NCI-H1092 treated with DMSO at 0.1 percent for 48 hours (cell line): ENCODE measurements at places on chromosomes 2 and 18.

GRCh38 chr2:54318821-54319220, 62.8 kb upstream of the TSPYL6 start:
- no peak for DNase-seq

GRCh38 chr2:20514596-20515269, 67.9 kb downstream of the RHOB start:
- no peak for DNase-seq

DNA sequence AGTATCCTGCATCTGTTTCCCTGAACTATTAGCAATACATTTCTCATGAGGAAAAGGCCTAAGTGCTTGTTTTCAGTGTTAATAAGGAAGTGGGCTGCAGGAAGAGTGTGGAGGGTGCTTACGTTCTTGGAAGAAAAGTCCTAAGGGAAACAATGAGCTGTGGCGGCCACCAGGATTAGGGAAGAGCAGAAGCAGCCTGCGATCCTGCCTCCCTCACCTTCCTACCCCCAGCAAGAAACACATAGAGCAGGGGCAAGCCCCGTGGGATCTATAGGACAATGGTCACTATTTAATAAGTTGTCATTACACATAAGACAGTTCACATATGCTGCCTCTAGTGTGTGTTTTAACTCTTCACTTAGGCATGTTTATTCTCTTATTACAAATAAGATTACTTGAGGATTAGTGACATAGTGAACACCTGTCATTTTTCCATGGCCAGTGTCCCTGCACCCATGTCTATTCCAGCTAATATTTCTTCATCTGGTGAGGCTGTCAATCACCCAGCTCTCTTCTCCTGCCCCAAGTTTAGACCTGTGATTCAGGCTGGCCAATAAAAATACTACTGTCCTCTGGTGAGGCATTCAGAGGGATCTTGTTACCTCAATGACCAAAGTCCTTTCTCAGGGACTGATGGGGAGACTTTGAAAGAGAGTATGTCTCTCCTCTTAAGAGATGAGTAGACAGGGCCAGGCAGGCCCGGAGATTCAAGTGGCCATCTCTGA, 510.9 kb upstream of the CELF4 start:
- DNase-seq = no peak

DNA sequence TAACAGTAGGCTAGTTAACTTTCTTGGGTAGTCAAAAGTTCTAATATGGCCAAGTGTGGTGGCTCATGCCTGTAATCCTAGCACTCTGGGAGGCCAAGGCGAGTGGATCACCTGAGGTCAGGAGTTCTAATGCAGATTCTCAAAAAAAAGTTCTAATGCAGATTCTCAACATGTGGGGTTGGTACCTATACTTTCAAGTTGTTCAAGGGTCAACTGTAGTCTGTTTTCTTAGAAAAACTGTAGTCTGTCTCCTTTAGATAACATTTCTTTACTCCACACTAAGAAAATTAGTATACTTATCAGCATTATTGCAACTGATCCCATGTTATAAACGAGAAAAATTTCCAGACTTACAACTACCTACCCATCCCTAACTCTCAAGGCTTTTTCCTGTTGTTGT, 16.6 kb downstream of the INO80D start:
- DNase-seq = no peak

- peak; percentile 6 for DNase-seq
These were observed 195.4 kb downstream of the FAM210A start for GRCh38 chr18:13530879-13531387.

DNA sequence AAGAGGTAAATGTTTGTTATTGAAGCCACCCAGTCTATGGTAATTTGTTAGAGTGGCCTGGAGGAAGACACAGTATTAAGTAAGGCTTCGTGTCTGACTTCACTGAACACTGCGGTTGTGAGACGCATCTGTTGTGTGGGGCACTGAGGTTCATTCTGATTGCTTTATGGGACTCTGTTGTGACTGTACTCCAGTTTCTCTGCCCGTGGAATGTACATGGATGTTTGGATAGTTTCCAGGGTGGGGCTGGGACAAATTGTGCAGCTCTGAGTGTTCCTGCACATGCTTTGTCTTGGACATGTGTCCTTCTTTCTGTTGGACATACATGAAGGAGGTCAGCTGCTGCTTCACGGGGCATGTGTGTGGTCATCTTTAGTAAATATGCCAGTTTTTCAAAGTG, 58.6 kb downstream of the ODC1 start:
- DNase-seq = no peak

- no peak for DNase-seq
These were observed 28.6 kb downstream of the IGFBP2 start for GRCh38 chr2:216661639-216662375.

- no peak for DNase-seq
These were observed 125.2 kb upstream of the GAREM1 start for GRCh38 chr18:32595832-32596231.

DNA sequence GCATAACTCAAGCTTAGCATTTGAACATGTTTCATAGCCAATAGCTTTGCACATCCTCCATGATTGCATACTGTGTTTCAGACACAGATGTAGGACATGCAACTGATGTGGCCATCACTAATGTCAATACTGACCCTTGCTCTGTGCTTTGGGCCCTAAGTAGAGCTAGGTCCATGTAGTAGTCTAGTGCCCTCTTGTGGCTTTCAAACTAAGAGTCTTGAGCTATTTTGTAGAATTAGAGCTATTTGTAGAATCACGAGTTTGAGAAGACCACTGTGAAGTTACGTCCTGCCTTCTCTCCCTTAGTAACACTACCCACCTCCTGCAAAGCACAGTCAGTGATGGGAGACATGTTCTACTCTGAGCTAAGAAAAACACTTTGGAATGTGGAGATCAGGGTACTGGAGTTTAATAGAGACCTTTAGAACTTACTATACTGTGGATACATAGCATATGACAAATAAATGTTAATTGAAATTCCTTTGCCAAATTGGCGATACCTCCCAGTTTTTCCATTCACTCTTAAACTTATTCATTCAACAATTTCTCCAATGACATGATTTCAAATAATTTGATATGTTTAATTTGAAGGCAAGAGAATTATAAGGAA, 306.5 kb upstream of the TNP1 start:
- peak; percentile 69 for DNase-seq

- no peak for DNase-seq
These were observed 35.7 kb upstream of the SLC8A1 start for GRCh38 chr2:40487602-40488001.

GRCh38 chr2:20771299-20771698, 51.6 kb downstream of the LDAH start:
- DNase-seq = no peak

DNA sequence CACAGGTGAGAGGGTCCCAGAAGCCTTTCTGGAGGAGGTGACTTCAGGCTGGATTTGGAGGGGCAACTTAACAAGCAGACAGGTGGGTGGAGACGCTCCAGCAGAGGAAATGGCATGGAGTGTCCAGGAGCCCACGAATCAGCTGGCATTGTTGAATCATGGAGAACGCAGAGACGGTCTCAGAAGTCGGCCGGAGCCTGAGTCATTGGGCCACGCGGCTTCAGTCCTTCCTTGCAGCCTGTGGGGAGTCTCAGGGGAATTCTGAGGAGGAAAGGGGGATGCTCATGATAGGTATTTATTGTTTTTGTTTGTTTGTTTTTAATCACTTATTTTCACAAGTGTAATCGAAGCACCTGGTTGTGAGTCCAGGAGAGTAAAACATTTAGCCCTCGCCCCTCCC, 184.6 kb upstream of the HDAC4 start:
- DNase-seq = no peak

DNA sequence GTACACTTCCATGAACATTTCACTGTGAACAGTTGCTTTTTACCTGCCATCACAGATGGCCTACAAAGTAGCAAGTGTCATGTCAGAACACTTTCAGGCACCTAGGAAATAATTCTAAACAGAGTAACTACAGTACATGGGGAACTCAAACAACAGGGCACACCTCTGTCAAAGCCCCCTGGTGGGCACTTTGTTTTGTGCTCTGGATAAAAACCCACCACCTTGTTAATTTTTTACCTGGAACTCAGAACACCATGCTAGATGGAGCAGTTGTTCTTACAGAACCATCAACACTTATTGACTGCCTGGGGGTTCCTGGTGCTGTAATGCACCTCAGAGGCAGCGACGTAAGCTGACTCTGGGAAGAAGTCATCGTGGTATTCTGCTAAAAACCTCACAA, 2.3 kb downstream of the MSL3B start:
- no peak for DNase-seq

GRCh38 chr2:131140581-131140980, 35.4 kb downstream of the PLEKHB2 start:
- no peak for DNase-seq

DNA sequence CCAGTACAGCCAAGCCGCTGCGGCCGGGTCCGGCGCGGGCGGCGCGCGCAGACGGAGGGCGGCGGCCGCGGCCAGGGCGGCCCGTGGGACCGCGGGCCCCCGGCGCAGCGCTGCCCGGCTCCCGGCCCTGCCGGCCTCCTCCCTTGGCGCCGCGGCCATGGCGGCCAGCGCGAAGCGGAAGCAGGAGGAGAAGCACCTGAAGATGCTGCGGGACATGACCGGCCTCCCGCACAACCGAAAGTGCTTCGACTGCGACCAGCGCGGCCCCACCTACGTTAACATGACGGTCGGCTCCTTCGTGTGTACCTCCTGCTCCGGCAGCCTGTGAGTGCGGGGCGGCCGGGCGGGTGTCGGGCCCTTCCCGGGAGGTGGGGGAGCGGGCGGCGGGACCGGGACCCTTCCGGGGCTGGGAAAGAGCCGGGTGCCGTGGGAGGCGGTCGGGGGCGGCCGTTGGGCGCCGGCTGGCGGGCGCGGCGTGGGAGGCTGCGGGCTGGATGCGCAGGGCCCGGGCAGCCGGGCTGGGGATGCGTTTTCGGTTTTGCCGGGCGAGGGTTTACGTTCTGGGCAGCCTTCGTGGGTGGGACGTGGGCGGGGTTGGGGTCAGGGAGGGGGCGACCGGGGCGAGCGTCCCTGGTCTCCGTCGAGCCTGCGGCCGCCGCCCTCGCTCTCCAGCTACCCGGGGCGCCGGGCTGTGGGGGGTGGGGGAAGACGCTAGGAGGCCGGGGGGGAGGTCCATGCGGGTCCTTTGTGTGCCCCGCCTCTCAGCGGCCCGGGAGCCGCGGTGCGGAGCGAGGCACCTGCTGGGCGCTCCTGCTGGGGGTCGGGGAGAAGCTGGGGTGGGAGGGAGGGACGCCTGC, 537 bp downstream of the AGFG1 start:
- no peak for DNase-seq

DNA sequence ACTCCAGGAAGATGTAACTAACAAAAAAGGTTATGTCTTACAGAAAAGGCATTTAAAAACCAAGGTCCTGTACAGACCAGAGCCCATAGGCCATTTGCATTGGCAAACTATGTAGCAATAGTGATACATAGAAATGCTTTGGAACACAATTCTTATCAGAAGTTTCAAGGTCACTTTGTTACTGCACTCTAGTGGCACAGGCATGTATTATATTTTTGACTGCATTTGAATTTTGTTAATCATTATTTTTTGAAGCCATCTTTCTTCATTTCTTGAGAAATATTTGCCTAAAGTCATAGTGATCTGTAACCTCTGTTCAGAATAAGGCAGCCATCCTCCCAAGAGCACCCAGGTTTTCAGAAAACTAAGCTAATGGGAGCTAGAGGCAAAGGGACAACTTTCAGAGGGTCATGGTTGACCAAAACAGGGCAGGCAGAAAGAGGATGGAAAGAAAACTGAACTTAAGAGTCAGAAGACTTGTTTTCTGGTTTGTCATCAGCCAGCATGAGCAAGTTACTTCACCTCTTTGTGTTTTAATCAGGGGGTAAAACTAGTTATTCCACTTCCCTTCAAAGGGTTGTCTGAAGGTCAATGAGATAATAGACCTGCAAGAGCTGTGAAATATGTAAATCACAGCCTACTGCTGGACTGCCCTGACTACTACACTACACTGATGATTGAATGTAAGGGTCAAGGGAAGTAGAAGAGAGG, 41.5 kb downstream of the SLC38A11 start:
- peak; percentile 27 for DNase-seq

DNA sequence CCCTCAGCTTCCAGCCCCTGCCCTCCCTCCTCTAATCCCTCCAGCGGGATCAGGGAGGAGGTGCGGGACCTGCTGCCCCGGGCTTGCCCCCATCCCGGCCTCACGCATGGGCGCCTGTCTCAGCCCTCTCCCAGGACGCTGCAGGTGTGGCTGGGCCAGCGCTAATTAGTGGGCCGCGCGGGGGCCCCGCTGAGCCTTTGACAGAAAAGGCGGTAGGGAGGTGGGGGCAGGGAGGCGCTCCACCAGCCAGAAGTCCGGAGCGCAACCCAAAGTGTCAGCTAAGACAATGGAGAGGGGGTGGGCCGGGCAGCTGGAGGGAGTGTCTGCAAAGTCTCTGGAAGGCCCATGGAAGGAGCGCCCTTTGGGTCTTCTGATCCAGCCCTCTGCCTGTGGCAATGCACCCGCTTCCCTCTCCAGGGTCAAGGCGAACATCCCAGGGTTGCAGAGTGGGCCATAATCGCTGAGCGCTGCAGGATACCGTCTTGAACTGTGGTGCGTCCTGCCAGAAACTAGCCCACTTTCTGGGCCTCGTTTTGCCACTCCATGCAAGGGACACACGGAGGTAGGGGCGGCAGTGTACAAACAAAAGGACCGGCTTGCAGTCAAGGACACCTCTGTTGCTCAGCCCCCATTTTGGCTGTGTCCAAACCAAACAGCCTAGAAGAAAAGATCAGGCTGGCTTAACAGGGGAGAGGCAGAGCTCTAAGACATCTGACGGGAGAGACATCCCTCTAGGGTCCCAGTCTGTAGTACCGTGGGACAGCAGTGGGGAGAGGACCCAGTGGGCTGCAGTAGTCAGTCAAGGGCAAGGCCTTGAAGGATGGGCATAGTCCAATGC, 3.5 kb downstream of the ATP6V1B1 start:
- no peak for DNase-seq

DNA sequence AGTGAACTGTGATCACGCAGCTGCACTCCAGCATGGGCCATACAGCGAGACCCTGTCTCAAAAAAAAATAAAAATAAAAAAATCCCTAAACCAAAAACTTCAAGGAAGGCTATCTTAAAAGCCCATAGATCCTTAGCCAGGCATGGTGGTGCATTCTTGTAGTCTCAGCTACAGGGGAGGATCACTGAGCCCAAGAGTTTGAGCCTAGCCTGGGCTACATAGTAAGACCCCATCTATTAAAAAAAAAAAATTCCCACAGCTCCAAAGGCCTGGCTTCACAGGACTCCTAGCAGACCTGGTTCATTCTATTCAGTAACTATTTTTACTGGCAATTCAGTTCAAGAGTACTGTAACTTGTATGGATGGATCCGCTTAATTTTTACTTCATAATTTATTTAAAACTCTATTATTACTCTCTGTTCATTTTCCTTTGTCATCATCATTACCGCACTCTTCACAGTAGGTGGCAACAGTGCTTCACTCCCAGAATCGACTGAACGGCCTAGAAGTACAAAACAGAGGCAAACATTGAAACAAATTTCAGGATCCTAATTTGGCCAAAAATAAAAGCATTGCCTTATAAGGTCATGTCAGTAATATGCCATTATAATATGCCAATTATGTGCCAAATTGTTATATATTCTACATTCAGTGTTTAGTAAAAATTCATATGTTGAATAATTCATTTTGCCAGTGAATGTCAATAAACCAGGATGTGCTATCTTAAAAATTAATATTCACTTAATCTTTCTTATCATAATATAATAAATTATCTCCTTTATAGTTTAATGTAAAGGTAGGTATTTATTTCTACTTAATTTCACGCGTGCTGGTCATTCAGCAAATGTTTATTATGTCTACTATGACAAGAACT, 14.3 kb upstream of the STAM2 start:
- DNase-seq = peak; percentile 28
